ENCODE measurements at places on chromosomes 3 and 15.

DNA sequence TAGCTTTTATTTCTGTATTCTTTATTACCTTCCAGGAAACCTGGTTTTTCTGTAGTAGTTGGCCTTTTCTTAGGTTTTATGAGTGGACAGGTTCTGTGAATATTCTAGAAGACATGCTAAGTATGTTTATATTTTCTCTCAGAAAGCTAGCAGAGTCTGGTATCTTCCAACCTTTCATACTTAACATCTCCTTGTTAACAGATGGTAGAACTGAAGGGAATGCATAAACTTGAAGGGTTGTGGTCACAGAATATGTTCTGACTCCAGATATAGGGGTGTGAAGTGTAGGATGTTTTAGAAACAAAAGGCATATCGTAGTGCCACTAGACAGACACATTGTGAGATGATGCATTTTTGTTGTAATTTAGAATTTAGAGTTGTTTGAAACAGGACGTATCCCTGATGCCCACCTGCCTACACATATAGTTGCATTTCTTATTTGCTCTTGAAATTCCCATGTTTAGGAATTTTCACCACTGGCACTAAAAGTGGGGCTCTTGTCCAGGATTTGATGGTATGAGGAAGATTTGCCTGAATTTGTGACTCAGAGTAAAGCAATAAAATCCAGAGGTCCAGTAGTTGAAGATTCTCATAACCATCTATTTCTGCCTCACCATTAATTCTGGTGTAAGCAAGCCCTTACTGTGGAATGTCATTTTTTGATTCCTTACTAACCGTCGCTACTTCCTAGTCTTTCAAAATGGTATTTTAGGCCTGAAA, 274.5 kb downstream of the FEZF2 start:
- DNase-seq, result no peak

- peak; percentile 27 for DNase-seq
These were observed 461.3 kb upstream of the NAALADL2 start for GRCh38 chr3:174397848-174398247.

DNA sequence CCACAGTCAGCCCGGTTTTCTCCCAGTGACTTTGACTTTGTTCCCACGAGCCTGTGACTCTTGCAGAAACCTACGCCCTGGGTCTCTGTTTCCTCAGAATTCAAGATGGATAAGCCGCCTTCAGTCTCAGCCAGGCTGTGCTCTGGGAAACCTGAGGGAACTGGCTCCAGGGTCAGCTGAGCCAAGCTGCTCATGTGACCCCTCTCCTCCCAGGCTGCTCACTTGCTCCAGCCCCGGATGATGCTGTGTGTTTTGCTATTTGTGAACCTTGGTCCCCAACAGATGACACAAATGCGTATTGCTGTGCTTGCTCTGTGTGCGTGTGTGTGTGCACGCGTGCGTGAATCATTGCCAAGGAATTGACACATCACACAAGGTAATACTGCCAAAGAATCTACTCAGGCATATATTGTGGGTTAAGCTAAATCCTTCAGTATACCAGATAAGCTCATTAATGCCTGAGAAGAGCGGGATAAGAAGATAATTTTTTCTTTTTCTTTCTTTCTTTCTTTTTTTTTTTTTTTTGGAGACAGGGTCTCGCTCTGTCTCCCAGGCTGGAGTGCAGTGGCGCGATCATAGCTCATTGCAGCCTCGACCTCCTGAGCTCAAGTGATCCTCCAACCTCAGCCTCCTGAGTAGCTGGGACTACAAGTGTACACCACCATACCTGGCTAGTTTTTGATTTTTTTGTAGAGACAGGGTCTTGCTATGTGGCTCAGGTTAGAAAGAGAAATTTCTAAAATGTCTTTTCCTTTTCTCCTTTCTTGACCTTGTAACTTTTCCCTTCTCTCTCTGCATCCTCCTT, 29.2 kb upstream of the UMPS start:
- peak; percentile 71 for DNase-seq

DNA sequence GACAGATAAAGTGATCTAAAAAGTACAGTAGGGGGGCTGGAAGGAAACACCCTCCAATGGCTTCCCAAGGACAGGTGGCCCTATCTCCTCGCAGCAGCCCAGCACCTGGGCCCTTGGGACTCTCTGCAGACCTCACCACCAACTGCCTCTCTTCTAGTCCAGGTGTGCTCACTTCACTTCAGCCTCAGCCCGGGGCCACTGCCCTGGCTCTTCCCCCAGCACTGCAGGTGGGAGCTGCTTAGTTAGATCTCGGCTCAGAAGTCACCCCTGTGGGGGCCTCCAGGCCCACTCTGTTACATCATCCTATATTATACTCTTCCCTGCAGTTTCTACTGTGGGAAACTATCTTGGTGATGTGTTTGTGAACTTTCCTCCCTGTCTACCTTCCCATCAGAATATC, 2.0 kb downstream of the KLF15 start:
- no peak for DNase-seq

DNA sequence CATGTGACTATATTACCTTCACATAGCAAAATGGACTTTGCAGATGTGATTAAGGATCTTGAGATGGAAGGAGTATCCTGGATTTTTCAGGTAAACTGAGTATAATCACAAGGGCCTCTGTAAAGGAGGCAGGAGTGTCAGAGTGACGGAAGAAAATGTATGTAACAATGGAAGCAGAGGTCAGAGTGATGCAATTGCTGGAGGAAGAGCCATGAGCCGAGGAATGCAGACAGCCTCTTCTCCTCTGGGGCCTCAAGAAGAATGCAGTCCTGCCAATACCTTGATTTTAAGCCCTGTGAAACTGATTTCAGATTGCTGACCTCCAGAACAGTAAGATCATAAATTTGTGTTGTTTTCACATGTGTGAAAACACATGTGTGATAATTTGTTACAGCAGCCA, 15.1 kb downstream of the HEMK1 start:
- no peak for DNase-seq

GRCh38 chr15:99970891-99971430, 237.7 kb upstream of the LYSMD4 start:
- DNase-seq, result no peak

DNA sequence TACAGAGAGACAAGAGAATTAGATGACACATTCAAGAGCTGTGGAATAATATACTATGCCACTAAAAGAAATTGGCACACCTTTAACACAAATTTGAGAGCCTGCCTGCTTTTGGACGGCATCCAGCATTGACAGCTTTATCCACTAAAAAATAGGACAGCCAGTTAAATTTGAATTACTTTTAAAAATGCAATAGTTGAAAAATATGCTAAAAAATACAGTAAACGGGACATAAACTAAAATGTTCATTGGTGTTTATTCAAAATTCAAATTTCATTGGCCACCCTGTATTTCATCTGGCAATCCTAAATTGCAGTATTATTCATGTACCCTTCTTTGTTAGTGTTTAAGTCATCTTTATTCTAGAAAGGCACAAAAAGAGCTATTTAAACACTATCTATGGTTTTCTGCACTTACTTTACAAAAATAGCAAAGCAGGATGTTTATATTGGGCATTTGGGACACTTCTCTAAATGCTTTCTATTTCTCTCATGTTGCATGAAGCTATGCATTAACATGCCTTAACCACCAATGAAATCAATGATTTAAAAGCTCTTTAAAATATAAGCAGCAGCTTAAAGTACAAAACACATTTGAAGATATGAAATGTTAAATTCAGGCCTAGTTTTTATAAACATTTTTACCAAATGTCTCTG, 160.1 kb downstream of the NEK10 start:
- no peak for DNase-seq

DNA sequence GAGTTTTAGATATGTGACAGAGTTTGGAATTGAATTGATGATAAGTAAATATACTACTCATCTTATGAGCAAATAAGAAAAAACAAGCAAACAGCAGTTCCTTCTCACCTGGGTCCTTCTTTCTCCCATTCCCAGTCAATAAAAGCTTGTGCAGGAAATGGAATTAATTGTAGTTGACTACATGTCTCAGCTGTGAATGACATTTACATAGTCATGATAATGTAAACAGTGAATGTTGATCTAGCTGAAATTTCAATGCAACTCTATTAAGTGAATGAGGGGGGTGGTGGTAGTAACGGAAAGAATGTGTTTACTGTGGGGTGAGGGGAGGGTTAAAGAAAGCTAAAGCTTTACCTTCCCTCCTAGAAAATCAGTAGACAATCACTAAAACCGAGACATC, 76.2 kb downstream of the NFKBIZ start:
- DNase-seq, result no peak

DNA sequence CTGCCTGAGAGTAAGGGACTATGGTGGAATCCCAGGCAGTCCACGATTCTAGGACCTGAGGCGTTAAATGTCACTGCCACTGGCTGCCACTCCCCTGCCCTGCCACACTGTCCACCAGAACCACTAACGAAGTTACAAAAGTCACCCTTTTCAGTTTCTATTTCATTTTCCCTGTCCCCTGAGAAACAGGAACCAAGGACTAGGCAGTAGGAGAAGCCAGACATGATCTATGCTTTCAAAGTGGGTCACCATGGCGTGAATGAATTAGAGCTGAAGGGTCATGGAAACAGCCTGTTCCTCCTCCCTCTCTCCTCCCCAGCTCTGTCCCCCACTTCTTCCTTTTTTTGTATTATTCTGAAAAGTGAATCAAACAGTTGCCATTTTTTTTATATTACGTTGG, 9.1 kb upstream of the ADPRH start:
- no peak for DNase-seq

GRCh38 chr3:149879872-149880271, 66.9 kb downstream of the RNF13 start:
- peak; percentile 65 for DNase-seq

DNA sequence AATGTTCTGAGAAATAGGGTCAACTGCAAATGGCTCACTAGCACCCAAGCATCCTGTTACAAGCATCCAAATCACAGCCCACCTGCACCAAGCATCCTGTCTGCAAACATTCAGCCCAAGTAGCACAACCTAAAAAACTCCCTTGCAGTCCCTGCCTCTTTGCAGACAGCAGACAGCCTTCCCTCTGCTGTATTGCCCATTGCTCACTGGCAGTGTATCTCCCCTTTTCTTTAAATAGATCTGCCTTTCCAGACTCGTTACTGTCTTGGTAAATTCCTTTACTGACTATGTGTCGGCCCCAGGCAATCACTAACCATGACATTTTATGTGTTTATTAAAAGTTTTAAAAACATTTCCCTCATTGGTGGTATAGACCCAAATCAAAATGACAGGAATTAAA, 155.4 kb downstream of the ADAMTSL3 start:
- no peak for DNase-seq

DNA sequence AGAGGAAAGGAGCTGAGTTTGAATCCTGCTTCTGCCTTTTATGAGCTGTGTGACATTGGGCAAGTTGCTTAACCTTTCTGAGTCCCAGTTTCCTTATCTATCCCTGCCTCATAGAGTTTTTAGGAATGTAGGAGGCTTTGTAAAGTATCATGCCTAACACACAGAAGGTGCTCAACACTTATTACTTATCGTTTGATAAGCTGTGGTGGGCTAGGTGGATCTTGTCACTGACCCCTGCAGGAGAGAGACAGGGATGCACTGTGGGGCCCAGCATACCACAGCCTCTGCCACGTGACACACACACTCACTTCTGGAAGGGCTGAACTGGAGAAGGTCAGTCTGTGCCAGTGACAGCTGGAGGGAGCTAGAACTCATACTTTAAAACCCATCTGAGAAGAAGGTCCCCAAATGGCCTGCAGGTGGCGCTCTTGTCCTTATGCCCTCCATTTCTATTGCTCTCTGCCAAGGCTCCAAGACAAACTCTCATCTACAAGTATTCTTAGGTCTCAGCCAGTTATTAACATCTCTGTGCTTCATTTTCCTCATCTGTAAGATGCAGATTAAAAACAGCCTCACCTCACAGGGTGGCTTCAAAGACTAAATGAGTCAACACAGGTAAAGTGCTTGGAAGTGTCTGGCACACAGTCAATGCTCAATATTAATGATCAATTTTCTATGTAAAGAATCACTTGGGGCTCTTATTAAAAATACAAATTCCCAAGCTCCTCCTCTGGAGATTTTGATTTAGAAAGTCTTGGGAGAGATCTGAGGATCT, 57.5 kb upstream of the HACD2 start:
- DNase-seq, result peak; percentile 90

All from fibroblast of skin of back (primary cell).